ENCODE measurements at places on chromosomes 5 and 9. TPM values are rescaled to one million over a fixed set of nuclear protein-coding genes. Genes with fewer than 3 reads are reported as not detected.
A peak's percentile ranks its signal among the peaks of the same experiment; 100 is the strongest.

GRCh38 chr9:120919843-120920805 lies 6.5 kb downstream of the TRAF1 start:
- DNase-seq: peak; percentile 64

GRCh38 chr9:134318941-134319305 lies 7.3 kb upstream of the RXRA start:
- DNase-seq: no peak

DNA sequence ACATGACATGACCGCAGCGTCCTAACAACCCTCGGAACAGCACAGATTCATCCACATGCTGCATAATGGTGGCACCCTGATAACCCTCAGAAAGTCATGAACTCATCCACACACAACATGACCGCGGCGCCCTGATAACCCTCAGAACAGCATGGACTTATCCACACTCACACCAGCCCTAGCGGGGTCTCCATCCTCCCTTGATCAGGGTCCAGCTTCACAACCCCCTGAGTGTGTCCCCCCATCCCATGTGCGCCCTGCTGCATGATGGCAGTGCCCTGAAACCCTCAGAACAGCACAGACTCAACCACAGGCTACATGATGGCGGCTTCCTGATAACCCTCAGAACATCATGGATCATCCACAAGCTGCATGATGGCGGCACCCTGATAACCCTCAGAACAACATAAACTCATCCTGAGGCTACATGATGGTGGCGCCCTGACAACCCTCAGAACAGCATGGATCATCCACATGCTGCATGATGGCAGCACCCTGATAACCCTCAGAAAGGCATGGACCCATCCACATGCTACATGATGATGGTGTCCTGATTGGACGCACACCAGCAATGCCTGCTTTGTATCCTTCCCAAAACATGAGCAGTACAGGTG lies 28.3 kb downstream of the SLC6A3 start:
- no peak for DNase-seq

SPATA31D4 gene
- polyA plus RNA-seq: not detected

DNA sequence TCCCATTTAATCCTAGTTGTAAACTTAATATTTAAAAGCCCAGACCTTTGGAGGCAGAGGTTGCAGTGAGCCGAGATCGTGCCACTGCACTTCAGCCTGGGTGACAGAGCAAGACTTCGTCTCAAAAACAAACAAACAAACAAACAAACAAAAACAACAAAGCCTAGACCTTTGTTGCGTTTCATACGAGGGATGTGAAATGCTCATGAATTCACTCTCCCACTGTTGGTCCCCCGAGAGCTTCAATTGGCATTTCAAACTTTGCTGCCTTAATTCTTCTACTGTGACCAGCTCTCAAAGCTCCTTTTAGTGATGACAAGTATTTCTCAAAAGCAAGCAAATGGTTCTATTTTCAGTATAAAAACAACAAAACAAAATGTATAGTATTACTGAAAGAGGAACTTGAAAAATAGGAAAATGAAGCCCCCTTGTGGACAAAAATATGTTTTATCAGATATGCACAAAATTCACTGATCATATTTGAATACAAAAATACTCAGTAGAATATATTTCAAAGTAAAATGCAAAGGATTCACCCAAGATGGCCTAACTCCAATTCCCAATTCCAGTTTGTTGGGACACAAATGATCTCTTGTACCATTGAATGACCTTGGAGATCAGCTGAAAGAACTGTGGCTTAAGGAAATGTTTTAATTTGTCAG lies 140.4 kb downstream of the ESM1 start:
- DNase-seq: peak; percentile 57

- DNase-seq: no peak
Measured at GRCh38 chr5:37133939-37134338, 115.2 kb downstream of the CPLANE1 start.

- no peak for DNase-seq
Measured at GRCh38 chr9:81227507-81228245, 461.7 kb downstream of the TLE1 start.

DNA sequence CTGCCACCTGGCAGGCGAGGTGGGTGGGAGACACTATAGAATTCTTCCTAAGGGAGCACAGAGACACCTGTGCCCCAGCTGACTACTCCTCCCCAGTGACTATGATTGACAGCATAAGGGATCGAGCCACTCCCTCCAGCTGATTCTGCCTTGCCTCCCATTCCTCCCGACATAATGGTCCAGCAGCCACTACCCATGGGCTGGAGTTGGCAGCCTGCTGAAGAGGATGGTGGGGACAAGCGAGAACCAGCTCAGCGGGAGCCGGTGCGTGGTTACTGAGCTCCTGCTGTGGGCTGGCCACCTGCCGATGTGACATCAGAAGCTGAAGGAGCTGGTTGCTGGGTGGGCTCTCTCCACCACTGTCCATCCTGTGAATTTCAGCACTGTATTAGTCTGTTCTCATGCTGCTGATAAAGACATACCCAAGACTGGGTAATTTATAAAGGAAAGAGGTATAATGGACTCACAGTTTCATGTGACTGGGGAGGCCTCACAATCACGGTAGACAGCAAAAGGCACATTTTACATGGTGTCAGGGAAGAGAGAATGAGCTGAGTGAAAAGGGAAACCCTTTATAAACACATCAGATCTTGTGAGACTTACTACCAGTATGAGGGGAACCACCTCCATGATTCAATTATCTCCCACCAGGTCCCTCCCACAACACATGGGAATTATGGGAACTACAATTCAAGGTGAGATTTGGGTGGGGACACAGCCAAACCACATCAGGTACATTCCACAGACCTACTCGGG lies 12.1 kb upstream of the NCS1 start:
- no peak for DNase-seq

DNA sequence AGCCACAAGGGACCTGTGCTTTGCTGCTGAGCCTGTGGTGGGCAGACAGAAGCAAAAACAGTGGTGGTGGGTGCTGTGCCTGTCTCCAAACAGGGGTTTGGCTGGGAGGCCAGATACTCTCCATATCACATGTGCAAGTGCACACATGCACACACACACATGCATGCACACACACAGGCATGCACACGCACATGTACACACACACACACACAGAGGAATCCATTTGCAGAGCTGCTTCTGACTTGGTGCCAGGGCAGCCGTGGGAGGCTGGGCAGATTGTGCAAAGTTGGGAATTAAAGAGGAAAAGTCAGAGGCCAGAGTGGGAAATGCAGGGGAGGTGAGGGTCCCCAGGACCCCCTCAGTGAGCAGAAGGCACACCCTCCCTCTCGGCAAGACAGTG lies 71.3 kb downstream of the NTNG2 start:
- DNase-seq: no peak

DNA sequence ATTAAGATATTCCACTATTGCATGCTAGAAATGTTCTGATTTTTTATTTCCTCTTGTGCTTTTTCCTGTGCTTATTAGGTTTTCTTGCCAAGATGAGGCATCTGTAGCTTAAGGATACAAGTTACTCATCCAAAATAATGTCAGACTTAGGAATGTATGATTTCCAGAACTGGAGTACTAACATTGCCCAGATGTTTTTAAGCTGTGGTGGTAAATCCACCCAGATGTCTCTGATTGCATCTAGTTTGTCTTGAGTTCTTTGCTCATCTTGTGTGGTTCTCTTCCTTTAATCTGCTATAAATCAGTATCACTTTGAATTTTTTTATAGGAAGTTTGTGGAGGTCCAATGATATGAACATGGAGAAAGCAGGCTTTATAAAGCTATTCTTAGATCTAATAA lies 337.5 kb upstream of the ZNF608 start:
- no peak for DNase-seq

IL4 gene
- not detected for polyA plus RNA-seq

DNA sequence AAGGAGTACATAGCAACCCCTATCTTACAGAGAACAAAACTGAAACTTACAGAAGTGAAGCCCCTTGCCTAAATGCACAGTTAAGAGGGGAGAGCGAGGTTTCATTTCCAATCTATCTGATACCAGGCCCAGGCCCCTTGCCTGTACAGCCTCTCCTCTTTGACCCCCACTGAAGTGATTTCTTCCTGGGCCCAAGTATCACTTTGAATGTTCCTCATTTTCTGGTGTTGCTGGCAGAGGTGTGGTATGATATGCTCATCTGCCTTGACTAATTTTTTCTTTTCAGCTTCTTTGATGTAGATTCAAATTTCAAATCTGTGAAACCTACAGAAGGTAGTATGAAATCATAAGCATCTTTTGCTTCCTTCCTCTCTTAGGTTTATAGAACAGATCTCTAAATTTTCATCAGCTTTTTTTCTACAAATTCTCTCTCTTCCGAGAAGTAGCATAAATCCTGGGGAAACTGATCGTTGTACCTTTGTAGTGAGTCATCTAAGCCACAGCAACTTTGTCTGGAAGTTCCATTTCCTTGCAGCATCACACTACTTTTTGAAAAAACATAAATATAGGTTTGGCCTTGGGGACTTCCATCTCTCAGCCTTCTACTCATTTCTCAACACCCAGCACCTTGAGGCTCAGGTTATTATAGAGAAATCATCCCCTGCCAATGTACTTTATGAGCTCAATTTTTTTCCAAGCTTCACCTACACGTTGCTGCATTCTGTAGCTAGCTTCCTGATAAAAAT lies 402.4 kb upstream of the PTGER4 start:
- peak; percentile 16 for DNase-seq

DNA sequence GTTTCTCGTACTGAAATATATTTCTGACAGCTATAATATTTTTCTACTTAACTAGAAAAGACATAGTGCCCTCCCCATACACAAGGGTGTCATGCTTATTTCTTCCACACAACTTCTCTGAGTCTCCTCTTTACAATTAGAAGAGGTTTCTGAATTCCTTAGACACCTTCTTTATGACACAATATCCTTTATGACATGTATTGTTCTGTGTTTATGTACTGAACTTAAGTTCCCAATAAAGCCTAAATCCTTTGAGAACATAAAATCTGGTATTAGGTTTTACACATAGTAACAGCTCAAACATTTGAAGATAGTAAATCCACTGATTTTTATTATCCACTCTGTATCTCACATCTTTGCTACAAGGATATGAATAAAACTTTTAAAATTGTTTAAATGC lies 32.5 kb downstream of the GRAMD2B start:
- no peak for DNase-seq
